ENCODE measurements at places on chromosomes 13 and 19. TPM values are rescaled to one million over a fixed set of nuclear protein-coding genes. Genes with fewer than 3 reads are reported as not detected.

The OR7A5 gene
- polyA plus RNA-seq, result not detected

- no peak for DNase-seq
These were observed 153.5 kb downstream of the KCNRG start for GRCh38 chr13:50168786-50169185.

- no peak for DNase-seq
These were observed at the start of gene MYBPC2 for GRCh38 chr19:50432221-50433028. MYBPC2 (plus strand) TSS chr19:50432892; CDS start chr19:50432954, 62 bp downstream.

GRCh38 chr13:113468472-113469201, 15.3 kb upstream of the ADPRHL1 start:
- no peak for DNase-seq

GRCh38 chr19:53961523-53962356, 997 bp upstream of the CACNG8 start:
- no peak for DNase-seq

Data from naive thymus-derived CD8-positive, alpha-beta T cell (primary cell).